ENCODE measurements at places on chromosomes 7 and 10.

GRCh38 chr10:30216821-30217220, 132.3 kb downstream of the MTPAP start:
- no peak for DNase-seq

DNA sequence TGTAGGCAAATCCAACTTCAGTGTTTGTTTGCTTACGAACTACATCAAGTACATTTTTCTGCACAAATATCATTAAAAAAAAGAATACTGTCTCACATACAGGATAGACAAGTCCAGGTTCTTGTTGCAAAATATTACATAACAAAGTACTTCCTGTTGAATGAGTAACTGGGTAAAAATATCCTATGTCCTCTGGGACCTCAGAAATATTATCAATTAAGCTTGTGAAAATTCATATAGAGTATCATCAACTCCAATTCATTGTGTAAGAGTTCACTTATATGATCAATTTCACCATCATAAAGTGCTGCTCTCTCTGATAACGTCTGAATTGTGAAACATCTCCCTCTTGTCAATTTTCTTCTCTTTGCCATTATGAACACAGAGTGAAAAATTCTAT, 22.6 kb downstream of the HERC4 start:
- DNase-seq, result no peak

DNA sequence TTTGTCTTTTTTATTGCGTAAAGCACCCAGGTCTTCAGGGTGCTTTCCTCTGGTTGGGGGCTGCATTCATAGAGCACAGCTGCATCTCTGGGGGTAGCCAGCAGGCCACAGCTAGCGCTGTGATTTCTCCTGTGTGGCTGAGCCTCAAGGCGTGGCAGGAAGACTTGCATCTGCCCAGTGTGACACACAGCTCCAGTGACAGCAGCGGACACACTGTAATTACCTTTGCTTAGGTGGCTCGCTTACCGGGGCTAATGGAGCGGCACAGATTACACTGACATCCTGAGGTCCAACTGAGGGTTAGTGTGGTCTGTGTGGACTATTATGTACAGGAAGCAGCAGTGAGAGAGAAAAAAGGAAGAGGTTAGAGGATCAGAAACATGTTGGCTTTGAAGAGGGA, 27.1 kb downstream of the ABCB4 start:
- DNase-seq, result no peak

DNA sequence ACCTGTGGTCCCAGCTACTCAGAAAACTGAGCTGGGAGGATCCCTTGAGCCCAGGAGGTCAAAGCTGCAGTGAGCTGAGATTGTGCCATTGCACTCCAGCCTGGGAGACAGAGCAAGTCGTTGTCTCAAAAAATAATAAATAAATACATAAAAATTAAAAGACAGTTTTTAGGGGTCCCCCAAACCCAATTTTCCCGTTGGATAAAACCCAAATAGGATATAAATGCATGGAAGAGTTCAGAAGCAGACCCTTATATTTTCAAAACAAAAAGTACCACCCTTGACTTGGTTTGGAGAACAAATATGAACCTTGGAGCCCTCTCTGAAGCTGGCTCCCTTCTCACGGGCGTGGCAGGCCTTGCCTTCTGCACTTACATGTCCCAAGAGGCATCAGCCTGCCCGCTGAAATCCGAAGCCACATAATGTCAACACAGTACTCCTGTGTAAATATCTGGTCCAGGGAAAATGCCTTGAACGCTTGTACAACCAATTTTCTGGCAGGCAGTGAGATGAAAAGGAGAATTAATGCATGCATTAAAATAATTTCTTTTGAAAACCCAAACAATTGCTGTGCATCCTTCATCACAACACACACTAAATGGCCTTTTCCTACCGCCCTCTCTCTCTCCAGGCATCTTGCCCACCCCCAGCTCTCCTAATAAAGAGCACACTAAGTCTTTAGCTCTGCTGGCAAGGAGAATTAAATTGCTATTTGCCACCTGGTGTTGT, 46.4 kb upstream of the PARD3 start:
- DNase-seq, result no peak

GRCh38 chr10:104151737-104152136, 29.8 kb downstream of the SFR1 start:
- no peak for DNase-seq

DNA sequence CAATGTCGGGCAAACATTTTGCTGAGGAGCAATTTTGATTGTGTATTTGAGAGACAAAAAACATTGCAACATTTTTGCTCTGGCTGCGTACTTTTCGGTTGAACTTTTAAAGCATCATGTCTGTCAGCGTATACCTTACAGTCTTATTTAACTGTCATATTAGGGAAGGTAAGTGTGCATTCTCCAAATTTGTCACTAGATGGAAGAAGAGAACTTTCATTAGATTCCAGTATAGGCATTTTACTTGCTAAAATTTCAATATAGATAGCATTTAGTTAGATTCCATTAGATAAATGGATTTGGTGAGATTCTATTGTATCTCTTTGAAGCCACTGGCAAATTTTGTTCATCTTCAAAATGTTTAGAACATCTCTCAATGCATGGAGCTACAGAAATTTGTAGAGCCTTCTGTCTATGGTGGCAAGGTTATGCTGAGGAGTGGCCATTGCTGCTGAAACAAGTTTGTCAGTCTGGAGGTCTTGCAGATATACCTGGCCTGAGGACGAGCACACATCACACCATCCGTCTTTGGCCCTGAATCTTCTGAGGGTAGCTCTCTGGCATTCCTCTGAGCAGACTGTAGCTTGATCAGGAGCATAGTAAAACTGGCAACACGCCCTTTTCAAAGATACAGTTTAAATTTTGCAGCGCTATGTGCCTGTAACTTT, 437.5 kb upstream of the MBL2 start:
- DNase-seq, result no peak

DNA sequence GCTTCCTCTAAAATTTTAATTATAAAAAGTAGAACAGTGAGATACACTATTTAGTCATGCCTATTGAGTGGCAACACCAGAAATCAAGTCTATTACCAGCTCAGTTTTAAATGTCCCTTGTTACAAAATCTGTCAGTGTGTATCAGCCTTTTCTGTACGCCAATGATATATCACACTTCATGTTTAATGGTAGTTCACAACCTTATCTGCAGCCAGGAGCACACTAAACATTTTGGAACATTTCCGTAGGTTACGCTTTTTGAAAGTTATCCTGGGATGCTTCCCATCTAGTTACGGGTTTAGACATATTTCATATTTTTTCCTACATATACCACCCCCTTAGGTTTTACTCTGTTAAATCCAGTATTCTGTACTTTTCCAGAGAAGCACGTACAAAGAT, 5.4 kb downstream of the HNRNPA2B1 start:
- DNase-seq, result no peak

- DNase-seq, result no peak
Observed at GRCh38 chr7:155284496-155285274, 13.0 kb upstream of the INSIG1 start.

- no peak for DNase-seq
Observed at GRCh38 chr10:42930516-42931192, 146.2 kb upstream of the RET start.

DNA sequence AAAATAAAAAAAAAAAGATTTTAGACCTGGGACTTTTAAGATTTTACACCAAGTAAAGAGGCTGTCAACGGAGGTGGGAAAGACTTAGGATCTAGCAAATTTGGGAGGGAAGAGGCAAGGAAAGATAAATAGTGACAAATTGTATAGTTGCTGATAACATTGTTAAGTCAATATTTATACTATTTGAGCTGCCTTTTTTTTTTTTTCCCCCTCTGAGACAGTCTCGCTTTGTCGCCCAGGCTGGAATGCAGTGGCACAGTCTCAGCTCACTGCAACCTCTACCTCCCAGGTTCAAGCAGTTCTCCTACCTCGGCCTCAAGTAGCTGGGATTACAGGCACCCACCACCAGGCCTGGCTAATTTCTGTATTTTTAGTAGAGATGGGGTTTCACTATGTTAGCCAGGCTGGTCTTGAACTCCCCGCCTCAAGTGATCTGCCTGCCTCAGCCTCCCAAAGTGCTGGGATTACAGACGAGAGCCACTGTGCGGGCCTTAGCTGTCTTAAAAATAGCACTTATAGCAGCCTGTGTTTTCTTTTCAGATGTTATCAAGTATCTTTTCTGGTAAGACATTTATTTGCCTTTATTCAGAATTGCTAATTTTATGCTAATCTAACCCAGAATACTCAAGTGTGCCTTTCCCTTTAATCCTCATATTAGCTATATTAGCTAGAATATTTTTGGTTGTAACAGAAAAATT, 94.5 kb downstream of the MMRN2 start:
- no peak for DNase-seq

DNA sequence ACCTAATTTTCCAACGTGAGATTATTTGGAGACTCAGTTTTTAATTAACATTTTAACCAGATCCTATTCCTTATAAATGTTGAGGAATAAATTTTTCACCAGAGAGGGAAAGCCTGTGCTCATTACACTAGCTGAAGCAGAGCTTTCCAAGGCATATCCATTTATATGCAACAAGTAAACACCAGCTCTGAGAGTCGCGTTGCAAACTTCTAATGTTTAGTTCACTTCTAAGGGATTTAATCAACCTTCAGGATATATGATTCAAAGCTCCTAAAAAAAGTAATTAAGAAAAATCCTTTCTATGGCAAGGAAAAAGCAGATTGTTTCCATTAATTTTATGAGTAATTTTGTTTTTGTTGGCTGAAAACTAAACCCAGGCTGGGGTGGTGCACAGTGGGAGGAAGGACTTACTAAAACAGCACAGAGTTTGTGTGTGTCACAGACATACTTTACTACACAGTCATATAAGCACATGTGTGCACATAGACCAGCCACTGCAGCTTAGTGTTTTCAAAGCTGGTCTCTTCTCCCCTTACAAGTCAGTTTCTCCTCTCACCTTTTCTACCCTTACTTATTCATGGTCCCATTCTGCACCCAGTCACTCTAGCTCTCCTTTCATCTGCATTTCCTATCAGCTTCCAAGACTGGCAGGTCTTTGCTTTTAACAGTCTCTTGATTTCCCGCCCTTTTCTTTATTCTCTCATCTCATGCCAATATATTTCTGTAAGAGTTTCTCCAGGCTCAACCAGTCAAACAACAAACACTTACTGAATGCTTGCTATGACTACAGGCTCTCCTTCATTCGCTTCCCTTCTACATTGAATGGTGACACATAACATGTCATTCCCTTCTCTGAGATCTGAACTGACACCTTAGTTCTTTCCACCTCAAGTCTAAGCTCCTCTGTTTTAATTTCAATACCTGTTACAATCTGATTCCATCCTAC, 81.1 kb upstream of the FZD1 start:
- DNase-seq, result no peak

DNA sequence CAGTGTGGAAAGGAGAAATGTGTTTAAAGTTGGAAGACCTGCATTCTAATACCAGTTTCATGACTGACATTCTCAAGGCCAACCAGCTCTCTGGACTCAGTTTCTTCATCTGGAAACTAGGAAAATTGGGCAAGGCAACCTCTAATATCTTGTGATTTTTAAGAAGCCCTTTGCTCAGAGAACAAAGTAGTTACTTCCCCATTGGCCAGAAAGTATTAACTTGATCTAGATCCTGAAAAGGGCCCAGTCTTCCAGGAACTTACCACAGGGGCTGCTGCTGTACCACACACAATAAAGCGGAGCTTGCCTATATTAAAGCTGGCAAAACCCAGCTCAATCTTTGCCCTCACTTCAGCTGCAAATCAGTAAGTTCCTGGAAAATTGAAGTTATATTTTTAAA, 155.6 kb upstream of the ADO start:
- DNase-seq, result no peak

DNA sequence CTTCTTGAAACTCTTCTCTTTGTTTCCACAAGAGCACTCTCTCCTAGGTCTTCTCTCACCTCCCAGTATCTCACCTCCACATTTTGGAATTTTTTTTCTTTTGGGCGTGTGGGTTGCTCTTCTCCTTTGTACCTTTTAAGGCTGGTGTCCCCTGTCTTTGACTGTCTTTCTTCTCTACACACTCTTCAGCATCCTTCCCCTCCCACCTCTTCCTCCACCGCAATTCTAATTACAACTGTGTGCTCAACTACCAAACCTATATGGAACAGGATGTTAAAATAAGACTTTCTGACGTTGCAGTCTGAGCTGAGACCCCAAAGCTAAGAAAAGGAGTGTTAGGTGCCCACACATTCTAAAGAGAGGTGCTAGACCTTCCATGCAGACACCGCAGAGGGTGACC, 14.0 kb upstream of the ADRB1 start:
- no peak for DNase-seq

GRCh38 chr7:30562909-30563308, 31.8 kb upstream of the GARS1 start:
- DNase-seq, result no peak

- no peak for DNase-seq
Observed at GRCh38 chr7:42572056-42572455, 335.0 kb upstream of the GLI3 start.

- DNase-seq, result no peak
Observed at GRCh38 chr10:109975244-109976190, 32.3 kb upstream of the ADD3 start.

DNA sequence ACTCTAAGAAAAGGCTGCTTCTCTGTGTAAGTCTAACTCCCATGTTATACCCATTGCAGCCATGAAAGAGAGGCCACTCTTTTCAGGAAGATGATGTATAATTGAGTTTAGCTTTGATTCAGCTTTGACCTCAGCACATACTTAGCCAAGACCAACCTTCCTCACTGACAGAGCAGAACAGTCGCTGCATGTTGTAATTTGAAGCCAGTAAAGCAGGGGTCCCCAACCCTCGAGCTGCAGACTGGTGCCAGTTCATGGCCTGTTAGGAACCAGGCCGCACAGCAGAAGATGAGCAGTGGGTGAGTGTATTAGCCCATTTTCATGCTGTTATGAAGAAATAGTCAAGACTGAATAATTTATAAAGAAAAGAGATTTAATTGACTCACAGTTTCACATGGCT, 223.9 kb downstream of the GPR158 start:
- DNase-seq, result no peak
